ENCODE measurements at places on chromosomes 2 and 18. TPM values are rescaled to one million over a fixed set of nuclear protein-coding genes. Genes with fewer than 3 reads are reported as not detected.
A peak's percentile ranks its signal among the peaks of the same experiment; 100 is the strongest.

DNA sequence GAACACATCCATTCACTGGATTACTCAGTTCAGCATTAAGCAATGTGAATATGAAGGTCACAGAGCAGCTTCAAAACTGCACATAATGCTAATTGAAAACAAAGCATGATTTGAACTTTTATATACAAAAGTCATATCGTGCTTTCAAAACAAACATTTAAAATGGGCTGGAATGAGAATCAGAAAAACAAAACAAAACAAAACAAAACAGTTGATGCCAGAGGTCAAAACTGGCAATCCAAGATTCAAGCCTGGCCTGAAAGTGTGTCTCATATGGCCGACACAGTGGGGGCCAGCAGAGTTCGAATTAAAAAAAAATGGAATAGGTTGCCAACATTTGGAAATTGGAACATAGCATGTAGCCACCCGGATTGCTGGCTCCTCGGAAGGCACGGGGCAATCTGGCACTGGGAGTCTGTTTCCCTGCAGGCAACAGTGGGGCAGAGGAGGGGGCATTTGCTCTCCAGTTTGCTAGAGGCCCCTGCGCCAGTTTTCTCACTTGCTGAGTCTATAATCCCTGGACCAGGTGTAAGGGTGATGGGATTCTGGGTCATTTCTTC lies 294.4 kb downstream of the ZNF521 start:
- no peak for DNase-seq

Gene CFAP53
- polyA plus RNA-seq = 0.26 TPM

Gene RMDN2
- 3.6 TPM for polyA plus RNA-seq

GRCh38 chr2:99868260-99868659 lies 274.1 kb downstream of the AFF3 start:
- DNase-seq = no peak

- peak; percentile 13 for DNase-seq
Observed at GRCh38 chr2:131093696-131094462, 619 bp upstream of the FAM168B start.

Gene HRH4
- polyA plus RNA-seq = 0.01 TPM

- peak; percentile 67 for DNase-seq
Observed at GRCh38 chr18:76553715-76554546, 58.9 kb upstream of the ZNF516 start.

Gene POTEC
- polyA plus RNA-seq = not detected

Gene DLGAP1
- 0.09 TPM for polyA plus RNA-seq

GRCh38 chr2:113370478-113371091 lies 66.9 kb upstream of the ZNG1B start:
- DNase-seq = peak; percentile 43

- no peak for DNase-seq
Observed at GRCh38 chr2:229905601-229906000, 16.2 kb downstream of the TRIP12 start.

Measured in AG04450 (cell line).